ENCODE measurements at places on chromosomes 3 and 15.

DNA sequence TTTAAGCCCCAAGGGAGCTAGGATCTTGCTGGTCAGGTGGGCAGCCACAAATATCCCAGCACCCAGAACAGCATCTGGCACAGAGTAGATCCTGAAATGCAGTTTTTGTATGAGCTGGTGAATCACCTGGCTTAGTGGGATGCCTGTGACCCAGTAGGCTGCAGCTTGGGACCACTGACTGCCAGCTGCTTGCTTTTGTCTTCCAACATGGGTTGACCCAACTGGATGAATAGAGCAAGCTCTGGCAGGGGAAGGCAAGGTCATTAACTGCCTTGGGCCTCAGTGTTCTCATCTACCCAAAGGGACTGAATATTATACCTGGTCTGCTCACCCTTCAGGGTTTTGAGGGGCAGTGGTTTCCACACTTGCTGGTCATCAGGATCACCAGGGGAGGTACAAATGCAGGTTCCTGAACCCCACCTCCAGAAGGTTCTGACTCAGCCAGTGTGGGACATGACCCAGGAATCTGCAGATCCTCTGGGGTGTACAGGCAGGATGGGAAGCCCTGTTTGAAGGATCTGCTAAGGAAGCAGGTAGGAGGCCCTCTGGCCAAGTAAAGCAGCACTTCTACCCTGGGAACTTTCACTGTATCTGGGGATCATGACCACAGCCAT is 55.4 kb downstream of the ITGA11 start:
- no peak for DNase-seq

DNA sequence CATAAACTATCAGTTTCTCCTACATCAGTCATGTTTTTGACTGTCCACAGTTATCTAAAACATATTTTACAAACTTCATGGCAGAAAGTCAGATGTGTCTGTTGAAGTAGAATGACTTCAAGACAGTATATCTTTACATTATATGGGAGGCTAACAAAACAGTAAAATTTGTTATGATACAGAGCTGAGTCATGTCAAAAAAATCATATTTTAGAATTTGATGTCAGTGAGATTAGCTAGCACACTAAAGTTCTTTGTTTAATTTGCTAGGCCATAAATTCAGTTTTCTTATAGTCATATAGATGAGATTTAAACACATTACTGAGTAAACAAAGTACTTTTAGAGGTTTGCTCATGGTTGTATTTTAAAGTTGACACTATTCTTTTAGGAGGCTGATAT is 80.3 kb upstream of the IGSF10 start:
- no peak for DNase-seq

GRCh38 chr3:124763644-124764358 is 33.5 kb downstream of the UMPS start:
- no peak for DNase-seq

DNA sequence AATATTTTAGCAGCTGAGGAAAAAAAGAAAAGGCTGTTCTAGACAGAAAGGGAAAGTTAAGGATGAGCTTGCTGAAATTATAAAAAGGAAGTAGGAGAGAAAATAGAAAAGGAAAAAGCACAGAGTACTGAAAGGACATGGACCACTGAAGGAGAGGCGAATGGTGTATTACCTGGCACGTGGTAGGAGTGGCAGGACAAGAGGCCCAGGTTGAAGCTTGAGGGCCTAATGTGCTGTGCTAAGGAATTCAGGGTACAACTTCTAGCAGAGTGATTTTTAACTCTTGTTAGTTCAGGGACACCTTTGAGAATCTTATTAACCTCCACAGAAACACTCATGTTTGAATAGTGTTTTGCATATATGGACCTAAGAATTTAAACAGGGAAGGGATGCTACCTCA is 60.0 kb upstream of the CRTC3 start:
- no peak for DNase-seq

DNA sequence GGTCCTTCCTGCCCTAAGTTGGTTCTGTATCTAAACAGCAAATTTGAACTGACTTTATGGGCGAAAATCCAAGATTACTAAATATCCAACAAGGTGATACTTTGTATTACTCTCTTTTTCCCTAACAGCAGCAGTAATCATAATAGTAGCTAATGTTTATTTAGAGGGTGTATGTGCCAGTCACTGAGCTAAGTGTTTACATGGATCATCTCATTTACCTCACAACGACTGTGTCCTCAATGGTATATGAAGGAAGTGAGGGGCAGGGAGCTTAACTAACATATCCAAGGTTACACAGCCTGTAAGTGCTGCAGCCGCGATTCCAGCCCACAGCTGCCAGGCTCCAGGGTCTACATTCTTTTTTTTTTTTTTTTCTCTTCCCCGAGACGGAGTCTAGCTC is 10.3 kb upstream of the LRRC34 start:
- DNase-seq = no peak

DNA sequence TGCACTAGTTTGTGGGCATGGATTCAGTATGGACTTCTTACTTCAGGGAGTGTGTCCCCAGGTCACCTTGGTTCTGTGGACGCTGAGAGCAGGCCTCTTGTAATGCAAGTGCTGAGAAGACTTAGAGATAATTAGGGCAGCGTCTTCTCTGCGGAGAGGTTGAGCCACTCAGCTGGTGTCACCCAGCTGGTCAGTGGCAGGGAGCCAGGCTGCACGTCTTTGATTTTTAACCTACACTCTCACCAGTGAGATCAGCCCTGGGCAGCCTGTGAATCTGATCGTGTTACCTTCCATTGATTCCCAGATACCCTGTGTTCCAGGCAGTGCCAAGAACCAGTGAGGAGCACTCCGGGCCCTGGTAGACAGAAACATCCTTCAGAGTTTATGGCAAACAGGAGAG is 92.6 kb downstream of the SLCO3A1 start:
- no peak for DNase-seq
